T1000 (cell line): ENCODE measurements at places on chromosomes 3 and 15.
A peak's percentile ranks its signal among the peaks of the same experiment; 100 is the strongest.

DNA sequence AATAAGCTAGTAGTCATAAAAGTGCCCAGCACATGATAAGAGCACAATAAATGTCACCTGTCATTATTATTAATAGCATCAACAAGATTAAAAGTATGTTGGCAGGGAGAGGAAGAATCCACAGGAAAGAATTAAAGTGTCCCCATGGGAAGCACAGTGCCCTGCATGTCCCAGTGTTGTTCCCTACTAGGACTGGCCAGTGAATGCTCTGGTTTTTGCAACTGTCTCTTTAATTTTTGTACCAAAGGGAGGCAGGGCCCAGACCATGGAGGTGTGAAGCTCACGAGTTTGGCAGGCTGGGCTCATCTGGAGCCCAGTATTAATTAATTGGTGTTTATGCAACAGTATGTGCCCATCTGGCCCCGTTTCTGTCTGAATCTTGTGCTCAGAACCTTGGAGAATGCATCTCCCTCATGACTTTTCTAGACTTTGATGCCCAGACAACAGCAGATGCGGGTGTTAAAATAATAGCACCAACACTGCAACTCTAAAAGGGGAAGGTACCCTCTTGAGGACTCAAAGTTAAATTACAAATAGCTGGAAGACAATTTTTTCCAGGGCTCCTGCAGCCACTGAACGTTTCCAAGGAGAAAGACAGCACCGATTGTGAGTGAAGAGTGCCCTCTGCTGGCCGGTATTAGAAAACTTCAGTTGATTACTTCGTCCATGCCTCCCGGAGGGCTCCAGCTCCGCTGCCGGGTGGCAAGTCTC is 71.9 kb upstream of the SPATA12 start:
- peak; percentile 64 for DNase-seq

DNA sequence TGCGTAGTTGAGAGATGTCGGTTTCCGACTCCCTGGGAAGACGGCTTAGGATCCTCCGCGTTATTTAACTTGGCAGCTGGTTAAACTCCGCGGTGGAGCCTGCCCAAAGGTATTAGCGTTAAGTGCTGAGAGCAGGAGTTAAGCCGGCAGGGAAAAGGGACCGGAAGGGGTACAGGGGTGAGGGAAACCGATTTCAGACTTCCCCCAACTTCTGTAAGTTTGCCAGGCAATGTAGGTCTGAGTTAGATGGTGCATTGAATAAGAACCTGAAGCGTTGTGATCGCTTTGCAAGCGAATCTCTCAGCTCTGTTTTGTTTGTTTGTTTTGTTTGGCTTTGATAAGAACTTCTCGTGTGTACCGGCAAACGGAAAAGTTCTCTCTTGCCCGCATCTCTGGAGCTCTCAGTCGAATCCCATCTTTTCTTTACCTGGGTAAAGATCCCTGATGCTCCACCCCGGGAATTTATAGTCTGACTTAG is 6.0 kb upstream of the FEZF2 start:
- no peak for DNase-seq

DNA sequence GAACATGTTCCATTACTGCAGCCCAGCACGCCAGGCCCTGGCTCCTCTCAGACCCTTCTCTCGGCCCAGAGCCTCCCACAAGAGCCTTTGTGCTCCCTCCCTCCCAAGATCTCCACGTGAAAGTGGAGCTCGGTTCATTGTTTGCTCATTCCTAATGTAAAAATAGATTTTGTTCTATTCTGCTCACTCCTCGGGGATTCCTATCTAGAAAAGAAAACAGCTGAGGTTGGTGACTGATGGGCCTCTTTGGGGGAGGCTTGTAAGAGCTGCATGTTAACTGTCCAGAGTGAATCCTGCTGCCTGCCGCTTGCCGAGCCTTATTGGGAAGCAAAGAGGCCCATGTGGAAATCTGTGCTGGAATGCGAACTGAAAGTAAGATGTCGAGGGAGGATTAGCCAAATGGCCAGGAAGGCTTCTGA is 267.1 kb downstream of the LRTM1 start:
- DNase-seq, result no peak

DNA sequence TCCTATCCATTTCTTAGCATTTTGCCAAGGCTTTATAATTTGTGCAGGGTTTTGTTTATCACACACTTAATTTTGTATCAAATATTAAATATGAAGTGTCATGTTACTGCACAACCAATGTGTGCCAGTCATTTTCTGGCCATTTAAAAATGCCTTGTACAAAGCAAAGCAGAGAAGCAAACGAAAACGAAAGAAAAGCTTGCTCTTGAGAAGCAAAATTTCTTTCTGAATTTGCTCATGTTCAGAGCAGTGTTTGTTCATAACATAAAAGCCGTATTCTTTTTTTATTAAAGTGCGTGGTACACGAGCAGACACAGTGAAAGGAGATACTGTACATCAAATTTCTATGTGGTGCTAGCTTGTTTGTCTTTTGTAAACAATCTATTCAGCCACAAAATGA is 792.6 kb downstream of the NAALADL2 start:
- no peak for DNase-seq

DNA sequence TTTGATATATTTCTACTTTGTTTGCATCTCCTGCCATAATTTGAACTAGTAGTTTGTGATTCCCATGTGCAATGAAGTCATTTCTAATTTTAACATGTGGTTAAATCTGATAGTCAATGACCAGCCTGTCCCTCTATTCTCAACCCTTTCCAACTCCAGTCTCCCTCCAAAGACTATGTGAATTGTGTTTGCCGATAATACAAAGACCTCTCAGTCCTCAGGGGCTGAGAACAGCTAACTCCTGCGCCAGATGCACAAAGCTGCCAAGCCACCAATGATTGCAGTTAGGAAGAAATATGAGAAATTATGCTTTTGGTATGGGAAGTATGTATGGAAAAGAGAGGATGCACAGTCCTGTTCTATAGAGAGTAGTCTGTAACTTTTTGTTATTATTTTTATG is 54.0 kb downstream of the KCNH8 start:
- no peak for DNase-seq

- DNase-seq, result no peak
Observed at GRCh38 chr3:192079098-192079497, 618.1 kb downstream of the PYDC2 start.

GRCh38 chr15:52139599-52140462 is 27.3 kb upstream of the BCL2L10 start:
- peak; percentile 25 for DNase-seq

- DNase-seq, result no peak
Observed at GRCh38 chr3:170815936-170816335, 54.1 kb downstream of the RPL22L1 start.

- DNase-seq, result no peak
Observed at GRCh38 chr3:64229903-64230302, 4.6 kb upstream of the PRICKLE2 start.

DNA sequence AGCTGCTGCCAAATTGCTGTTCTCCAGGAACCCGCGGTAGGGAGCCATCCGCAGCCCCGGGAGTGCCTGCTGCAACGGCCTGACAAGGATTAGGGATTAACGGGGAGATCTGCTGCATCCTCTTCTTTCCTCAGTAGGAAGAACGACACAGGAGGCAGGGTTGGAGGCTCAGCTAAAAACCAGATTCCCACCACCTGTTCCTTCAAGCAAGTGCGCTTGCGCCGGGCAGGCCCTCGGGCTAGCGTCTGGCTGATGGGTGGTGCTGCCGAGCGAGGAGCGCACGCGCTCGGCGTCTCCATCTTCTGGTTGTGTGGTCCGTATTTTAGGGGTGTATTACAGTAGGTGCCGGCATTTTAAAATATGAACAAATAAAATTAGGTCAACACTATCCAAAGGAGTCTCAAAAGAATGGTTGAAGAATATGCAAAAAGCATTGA is 25.4 kb upstream of the SLC25A26 start:
- DNase-seq, result no peak

GRCh38 chr15:92288755-92289154 is 104.9 kb upstream of the ST8SIA2 start:
- no peak for DNase-seq

DNA sequence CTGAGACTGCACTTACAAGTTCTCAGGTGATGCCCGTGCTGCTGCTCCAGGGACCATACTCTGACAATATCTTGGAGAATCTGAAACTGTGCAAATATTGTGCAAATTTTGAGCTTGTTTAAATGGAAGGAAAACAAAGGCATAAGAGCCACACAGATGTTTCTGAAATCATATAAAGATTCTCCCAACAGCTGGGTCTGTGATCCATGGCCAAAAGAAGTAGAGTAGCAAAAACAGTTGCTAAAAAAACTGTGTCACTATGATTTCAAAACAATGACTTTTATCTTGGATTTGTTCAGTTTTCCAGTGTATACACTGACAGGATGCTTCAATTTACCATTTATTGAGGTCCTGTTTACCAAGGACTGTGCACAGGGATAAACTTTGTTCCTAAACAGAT is 25.3 kb downstream of the NPTN start:
- DNase-seq, result no peak

DNA sequence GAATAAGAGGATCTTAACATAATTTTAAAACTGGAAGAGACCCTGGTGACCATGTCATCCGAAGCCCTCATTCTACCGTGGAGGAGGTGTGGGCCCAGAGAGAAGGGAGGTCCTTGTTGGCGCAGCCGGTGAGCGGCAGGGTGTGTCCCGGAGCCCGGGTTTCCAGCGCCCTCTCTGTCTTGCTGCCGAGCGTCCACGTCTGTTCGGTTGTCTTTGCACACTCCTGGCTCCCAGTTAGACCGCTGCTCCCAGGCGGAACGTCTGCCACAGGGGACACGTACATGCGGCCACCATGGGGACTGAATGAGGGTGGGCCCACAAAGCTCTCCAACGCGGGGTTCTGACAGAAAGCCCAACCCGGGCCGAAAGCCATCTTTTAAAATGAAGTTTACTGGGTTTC is 6.6 kb upstream of the MUC4 start:
- DNase-seq, result no peak

DNA sequence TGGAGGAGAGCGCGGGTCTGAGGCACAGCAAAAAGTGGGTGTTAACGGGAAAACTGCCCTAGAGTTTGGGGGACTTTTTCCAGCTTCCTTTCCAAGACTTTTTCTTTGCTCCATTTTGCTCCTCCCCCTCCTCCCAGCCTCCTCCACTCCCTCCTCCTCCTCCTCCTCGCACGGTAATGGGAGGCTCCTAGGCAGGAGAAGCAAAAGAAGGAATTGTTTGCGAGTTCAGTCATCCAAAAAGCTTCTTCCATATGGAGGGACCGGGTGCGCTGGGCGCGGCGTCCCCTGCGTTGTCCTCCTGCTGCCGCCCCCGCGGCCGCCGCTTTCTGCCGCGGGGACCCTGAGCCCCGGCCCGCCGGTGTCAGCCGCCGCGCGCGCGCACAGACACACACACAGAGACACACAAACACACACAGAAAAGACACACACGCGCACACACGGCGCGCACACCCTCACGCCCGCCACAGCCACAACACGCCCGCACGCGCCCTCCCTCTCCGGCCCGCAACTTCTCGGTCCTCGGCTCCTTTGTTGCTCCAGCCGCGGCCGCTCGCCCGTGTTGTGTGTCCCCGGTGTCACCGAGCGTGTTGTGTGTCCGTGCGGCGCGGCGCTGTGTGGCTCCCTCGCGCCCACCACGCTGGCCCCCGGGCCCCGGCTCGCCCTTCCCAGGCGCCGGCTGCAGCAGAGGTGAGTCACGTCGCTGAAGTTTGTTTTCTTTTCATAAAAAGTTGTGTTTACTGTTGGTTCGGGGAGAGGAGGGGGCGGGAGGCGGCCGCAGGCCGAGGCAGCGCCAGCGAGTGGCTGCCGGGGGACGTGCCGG is at the start of gene BOC:
Gene BOC, plus strand, starts transcription at position 228 of the 820 bp plus-strand sequence. CDS start 38,246 bp downstream, outside the sequence.
- DNase-seq, result no peak

DNA sequence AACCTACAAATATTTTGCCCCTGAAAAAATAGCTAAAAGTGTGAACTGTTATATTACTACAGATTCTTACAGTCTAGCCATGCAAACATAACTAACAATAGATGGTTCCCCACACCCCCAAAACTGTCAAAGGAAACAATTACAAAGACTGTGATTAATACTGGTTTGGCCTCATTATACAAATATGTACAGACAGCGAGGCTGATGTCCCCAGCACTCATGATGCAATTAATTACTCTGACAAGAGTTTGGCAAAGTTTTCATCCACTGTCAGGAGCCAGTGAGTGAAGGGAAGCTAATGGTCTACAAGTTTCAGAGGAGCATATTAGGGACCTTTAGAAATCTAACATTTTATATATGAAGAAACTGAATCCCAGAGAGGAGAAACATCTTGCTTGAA is 61.0 kb downstream of the HMG20A start:
- DNase-seq, result no peak

- no peak for DNase-seq
Observed at GRCh38 chr3:75321060-75321459, 343.1 kb upstream of the FRG2C start.

DNA sequence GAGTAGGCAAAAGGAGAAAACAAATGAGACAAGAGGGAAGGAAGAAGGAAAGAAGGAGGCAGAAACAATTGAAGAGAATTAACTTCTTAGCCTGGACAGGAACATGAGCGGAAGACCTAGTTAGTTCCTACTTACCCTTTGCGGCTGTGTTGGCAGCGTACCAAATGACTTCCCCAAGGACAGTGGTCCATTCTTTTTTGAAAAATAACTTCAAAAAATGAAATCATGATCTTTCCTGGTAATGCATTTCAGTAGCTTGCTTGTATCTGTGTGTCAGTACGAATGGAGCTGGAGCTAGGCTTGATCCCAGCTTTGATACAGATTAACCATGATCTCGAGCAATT is 41.5 kb upstream of the CFAP161 start:
- DNase-seq, result no peak

GRCh38 chr3:183082355-183082915 is 16.9 kb downstream of the MCCC1 start:
- DNase-seq, result no peak

DNA sequence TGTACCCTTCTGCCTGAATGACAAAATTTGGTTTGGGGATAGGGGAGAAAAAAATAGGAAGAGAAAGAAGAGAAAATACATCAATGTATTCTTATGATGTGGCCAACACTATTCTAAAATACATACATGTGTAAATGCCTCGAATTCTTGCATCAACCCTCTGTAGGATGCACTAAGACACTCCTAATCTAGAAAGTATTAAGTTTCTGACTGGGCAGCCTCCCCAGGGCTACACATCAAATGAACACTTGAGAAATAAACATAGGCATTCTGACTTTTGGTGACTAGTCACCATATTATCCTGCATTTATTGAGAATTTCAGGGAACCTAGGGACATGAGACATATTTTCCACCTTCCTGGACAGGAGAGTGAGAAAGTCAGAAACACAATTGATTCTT is 109.2 kb downstream of the CPNE4 start:
- DNase-seq, result no peak

DNA sequence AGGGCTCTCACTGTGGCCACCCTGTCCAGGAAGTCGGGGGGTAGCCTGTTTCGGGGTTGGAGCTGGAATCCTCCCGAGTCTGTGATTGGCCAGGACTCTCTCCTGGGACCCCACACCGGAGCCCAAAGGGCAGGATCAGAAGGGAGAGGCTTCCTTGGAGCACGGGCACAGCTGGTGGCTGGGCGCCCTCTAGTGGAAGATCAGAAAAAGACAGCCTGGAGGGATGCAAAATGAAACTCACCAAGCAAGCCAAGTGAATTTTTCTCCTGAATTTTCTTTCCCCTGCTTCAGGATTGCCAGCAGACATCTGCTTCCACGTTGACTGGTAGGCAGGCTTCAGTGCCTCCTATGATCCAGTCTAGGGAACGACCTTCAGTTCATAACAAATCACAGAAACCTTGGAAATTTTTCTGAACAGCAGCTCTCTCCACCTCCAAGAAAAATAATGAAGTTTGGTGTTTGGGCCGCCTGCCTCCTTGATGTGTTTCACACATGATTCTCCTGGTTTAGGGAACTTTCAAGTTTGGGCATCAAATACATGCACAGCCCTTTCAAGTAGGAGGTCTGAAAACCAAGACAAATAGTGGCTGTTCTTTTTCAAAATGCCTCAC is 224.6 kb downstream of the VPS13C start:
- peak; percentile 34 for DNase-seq

- DNase-seq, result no peak
Observed at GRCh38 chr3:158384019-158384418, 187.0 kb upstream of the MLF1 start.

- DNase-seq, result peak; percentile 50
Observed at GRCh38 chr3:161163297-161163696, 57.8 kb upstream of the NMD3 start.
